SK-N-MC (cell line): ENCODE measurements at places on chromosomes 7 and 10.

DNA sequence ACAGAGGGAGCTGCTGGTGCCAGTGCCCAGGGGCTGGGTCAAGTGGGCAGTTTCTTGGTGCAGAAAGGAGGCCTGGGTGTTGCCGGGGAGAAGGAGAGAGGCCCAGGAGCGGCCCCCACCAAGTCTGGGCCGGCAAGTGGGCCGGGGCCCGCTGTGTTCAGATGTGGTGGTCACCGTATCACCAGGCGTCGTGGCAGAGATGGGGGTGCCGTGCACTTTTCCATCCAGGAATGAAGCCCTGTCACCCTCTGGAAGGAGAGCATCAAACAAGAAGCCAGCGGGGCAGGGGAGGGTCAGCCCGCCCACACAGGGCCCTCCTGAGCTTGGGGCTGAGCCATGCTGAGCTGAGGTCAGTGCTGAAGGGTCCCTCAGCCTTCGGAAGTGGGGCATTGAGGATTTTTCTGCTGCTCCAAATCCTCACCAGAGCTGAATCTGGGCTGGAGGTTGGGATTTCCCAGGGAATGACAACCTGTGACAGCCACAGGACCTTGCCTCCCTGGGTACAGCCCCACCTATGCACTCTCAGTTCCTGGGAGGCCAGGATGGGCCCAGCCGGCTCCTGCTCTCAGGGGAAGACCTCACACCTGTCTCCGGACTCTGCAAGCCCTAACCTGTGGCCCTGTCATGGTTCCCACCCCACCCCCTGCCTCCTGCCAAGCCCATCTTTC lies 27.9 kb upstream of the INPP5A start:
- DNase-seq = no peak

DNA sequence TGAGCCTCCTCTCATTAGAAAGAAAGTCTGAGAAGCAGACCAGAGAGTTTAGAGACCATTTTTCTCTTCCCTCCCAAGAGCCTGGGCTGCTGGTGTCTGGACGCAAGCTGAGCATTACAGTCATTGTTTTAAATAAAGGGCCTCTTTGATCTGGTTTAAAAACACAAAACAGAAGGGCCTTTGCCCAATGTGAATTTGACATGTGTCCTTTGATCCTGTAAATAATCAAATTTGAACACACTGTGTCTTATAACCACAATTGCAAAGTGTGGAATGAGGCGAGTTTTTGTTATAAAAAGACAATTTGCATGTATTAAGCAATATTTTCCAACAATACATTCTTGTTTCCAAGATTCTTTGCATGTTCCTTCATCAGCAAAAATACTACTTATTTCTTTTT lies 158.5 kb downstream of the C7orf25 start:
- no peak for DNase-seq

- no peak for DNase-seq
Observed at GRCh38 chr7:30446266-30446665, 32.3 kb downstream of the NOD1 start.

DNA sequence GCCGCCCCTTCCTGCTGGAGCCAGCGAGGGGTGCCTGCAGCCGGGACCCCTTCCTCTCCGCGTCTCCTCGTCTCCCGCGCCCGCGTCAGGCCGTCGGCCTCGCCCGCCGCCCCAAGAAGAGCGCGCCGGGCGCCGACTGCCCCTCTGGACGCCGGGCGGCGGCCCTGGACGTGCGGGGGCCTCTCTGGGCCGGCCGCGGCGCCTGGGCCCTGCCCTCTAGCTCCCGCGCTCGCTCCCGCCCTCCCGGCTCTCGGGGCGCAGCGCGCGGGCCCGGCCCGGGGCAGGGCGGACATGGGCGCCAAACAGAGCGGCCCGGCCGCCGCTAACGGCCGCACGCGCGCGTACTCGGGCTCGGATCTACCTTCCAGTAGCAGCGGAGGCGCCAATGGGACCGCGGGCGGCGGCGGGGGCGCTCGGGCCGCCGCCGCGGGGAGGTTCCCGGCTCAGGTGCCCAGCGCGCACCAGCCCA lies 704 bp downstream of the ZNRF2 start:
- no peak for DNase-seq

DNA sequence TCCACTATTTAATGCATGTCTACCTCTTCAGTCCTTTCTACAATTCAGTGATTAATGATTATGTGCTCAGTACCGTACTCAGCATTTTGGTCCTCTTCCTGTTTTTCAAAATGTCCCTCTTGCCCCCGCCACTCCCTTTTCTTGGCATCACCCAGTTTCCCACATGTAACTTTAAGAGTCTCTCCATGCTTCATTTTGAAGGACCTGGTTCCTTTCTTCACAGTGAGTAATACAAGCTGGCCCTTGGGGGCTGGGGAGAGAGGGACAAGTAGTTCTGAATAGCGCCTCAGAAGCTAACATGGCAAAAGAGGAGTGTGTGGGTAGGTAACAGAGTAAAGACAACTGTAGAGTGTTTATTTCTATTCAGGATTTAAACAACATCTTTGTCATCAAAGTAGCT lies 34.6 kb upstream of the SLIT1 start:
- no peak for DNase-seq

DNA sequence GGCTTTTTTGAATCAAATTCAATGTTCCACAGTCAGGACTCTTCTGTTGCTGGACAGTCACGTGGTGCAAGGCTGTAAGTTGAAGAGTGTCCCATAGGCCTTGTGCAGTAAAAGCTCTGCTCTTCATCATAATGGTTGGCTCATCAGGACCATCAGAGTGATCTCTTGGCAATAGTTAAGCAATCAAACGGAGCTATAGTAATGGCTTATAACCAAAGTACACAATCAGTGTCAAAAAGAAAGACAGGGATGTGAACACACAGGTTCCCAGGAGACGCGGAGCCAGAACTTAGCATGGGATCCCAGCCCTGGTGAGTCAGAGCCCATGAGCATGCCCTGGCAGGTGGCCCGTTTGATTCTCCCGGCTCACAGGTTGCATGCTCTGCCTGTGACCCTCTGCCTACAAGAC lies 10.8 kb upstream of the GPNMB start:
- no peak for DNase-seq

- no peak for DNase-seq
Observed at GRCh38 chr10:5833814-5834213, 20.6 kb upstream of the GDI2 start.

- DNase-seq = no peak
Observed at GRCh38 chr10:17685233-17685840, 41.4 kb downstream of the STAM start.

- DNase-seq = no peak
Observed at GRCh38 chr7:44914992-44915607, 29.8 kb upstream of the PURB start.

- peak; percentile 48 for DNase-seq
Observed at GRCh38 chr7:43572516-43573049, 10.3 kb upstream of the STK17A start.

- no peak for DNase-seq
Observed at GRCh38 chr7:88184848-88185304, 35.0 kb downstream of the SRI start.

- no peak for DNase-seq
Observed at GRCh38 chr10:30456266-30456665, 22.3 kb downstream of the MAP3K8 start.
